ENCODE measurements at places on chromosomes 5 and 9. TPM values are rescaled to one million over a fixed set of nuclear protein-coding genes. Genes with fewer than 3 reads are reported as not detected.

Gene RNF130
- 5.6 TPM for polyA plus RNA-seq

Gene ADAMTS2
- not detected for polyA plus RNA-seq

Gene AGXT2
- polyA plus RNA-seq = not detected

Gene CD74
- 862 TPM for polyA plus RNA-seq

Gene NMRK1
- polyA plus RNA-seq = 51.5 TPM

Gene MYOZ3
- polyA plus RNA-seq = not detected

Gene UIMC1
- polyA plus RNA-seq = 19.2 TPM

Gene IFNA2
- not detected for polyA plus RNA-seq

Gene TMEM171
- polyA plus RNA-seq = not detected

Gene CER1
- not detected for polyA plus RNA-seq

Gene TOPORS
- 27.5 TPM for polyA plus RNA-seq

Gene AK8
- polyA plus RNA-seq = 0.21 TPM

Gene KCNT1
- not detected for polyA plus RNA-seq

Gene SPINK13
- polyA plus RNA-seq = not detected

Gene PCDHA1
- polyA plus RNA-seq = not detected

Gene CEL
- not detected for polyA plus RNA-seq

Gene BRD3OS
- polyA plus RNA-seq = 14.9 TPM

Gene ATP6V0E1
- polyA plus RNA-seq = 499 TPM

Gene HEMGN
- polyA plus RNA-seq = 2.7 TPM

Gene PHF24
- not detected for polyA plus RNA-seq

Gene GABRA1
- polyA plus RNA-seq = not detected

Gene OR1L6
- polyA plus RNA-seq = not detected

Gene PCDHB7
- polyA plus RNA-seq = not detected

Gene RNF44
- 4.3 TPM for polyA plus RNA-seq

Gene NDUFAF2
- polyA plus RNA-seq = 37.6 TPM

Gene GTF2H2C
- 17.8 TPM for polyA plus RNA-seq

Gene SLC6A3
- polyA plus RNA-seq = not detected

Gene CARD9
- 0.23 TPM for polyA plus RNA-seq

Gene MAT2B
- 406 TPM for polyA plus RNA-seq

All from CD4-positive, CD25-positive, alpha-beta regulatory T cell (primary cell).